Activated naive CD8-positive, alpha-beta T cell treated with anti-CD3 and anti-CD28 coated beads, Interleukin-2, amount 10 ng/mL, durations not matched to agents 7 days and 5 days (primary cell): ENCODE measurements at places on chromosomes 5 and 9. TPM values are rescaled to one million over a fixed set of nuclear protein-coding genes. Genes with fewer than 3 reads are reported as not detected.

The PCDHGA9 gene
- not detected for total RNA-seq

The LCN10 gene
- 1.00 TPM for total RNA-seq

The IFNA21 gene
- not detected for total RNA-seq

DNA sequence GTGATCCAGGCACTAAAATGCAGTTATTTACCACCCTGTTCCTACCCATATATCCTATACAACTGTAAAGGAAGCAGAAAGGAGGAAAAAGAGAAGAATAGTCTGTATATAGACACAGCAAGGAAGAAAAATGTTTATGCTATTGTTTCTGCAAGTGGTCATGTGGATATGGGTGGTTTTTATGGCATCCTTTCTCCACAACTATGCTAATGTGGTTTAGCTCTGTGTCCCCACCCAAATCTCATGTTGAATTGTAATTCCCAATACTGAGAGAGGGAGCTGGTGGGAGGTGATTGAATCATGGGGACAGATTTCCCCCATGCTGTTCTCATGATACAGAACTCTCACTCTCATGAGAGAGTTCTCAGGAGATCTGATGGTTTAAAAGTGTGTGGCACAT, 439.8 kb downstream of the ZSWIM6 start:
- DNase-seq = no peak

DNA sequence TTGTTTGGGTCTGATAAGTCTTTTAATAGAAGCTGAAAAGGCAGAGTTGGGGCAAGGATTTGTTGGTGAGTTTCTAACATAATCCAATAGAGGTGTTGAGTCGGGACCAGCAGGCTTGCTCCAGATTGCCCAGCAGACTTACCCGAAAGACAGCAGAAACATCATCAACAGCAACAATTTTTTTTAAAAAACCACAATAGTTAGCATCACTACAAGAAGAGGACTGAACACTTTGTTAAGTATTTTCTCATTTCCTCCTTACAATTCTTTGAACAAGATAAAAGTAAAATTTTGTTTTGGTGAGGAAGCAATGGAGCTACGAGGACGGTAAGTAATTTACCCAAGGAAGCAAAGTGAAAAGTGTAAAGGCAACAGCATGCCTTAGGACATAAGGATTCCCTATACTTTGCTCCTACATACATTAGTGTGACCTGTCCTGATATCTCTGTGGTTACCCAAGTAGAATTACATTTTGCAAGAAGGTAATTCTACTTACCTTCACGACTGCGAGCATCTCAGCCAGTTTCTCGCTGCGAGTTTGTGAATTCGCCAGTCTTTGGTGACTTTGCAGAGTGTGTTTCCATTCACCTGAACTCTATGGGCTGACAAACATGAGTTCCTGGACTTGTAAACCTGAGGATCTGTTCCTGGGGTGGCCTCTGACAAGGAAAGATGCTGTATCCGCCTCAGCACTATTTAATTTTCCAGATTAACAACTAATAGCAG, 13.2 kb downstream of the ITK start:
- DNase-seq = no peak

GRCh38 chr9:80952363-80952922, 736.9 kb downstream of the TLE1 start:
- no peak for DNase-seq

GRCh38 chr5:158013939-158014338, 155.0 kb upstream of the CLINT1 start:
- no peak for DNase-seq

The IER5L gene
- total RNA-seq = 8.8 TPM

DNA sequence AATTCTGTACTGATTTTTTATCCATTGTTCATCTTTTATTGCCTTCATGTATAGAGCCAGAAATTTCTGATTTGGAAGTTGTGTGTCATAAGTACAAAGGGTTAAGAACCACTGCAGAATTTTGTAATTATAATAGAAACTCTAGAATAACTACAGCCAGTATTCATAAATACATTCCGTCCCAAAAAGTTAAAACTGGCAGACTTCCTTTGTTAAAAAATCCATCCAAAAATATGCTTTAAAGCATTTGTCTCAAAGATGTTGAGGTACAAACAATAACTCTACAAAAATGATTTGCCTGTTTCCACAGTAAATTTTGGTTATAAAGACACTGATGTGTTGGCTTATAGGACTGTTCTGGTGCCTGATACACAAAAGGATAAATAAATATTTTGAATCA, 436.6 kb downstream of the DTWD2 start:
- no peak for DNase-seq
